CMK (cell line): ENCODE measurements at places on chromosomes 2 and 18.

DNA sequence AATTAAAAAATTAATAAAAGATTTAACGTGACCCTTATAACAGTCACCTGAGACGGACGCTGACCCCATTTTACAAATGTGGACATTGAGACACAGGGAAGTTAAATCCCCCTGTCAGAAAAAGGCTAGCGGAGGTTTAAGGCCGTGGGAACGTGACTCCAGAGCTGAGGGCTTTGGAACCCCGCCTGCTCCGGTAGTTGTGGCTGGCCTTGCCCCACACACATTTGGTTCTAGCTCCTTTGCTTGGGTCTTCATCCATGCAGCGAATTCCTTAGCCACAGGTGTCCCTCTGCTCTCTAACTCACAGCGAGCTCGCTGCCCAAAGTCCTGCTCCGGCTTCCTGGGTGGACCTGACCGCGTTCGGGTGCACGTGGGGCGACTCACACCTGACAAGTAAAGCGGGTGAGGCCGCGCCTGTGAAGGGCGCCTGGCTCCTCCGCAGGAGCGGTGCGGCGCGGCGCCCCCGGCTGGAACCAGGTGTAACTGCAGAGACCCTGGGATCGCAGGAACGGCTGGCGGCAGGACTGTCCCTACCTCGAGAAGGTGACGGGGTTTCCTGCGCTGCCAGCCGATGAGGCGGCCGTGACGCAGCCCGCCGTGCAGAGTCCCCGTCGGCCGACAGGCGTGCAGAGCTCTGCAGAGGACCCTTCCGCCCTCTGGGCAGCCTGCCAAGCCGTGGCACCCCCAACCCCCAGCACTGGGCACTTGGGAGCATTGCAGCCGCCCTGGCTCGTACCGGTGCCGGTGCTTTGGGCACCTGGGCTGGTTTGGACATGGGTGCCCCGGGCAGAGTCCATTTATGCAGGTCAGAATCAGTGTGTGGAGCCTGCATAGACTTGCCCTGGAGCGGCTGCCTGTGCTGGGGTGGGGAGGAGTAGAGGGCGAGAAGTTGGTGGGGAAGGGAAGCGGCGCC lies 2.4 kb upstream of the PROC start:
- no peak for DNase-seq

GRCh38 chr2:127763776-127764175 lies 47.2 kb downstream of the WDR33 start:
- DNase-seq, result no peak

DNA sequence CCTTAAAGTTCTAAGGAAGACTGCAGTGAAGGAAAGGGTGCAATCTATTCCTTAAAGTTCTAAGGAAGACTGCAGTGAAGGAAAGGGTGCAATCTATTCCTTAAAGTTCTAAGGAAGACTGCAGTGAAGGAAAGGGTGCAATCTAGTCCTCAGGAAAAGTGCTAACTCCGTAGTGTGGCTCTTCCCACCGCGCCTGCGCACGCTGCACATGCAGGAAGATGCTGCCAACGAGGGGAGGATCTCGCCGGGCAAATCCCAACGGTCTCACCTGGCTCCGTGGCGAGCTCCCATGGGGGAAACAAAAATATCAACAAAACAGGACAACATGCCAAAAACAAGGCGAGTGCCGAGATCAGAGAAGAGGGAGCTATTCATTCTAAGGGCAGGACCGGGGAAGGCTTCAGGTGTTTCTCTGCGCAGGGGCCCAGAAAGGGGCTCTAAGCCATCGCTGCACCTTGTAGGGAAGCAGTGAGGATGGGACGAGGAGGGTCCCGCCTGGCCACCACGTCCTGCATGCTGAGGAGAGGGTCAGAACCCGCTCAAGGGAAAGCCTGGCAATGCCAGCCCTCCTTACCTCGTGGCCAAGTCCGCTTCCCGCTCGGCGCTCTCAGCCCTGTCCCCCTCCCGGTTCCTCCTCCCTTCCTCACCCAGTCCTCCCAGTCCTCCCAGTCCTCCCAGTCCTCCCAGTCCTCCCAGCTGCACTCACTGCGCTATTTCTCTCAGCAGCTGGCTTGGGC lies 24.5 kb downstream of the TIMM21 start:
- no peak for DNase-seq

- DNase-seq, result no peak
Observed at GRCh38 chr2:229425598-229425997, 154.5 kb upstream of the PID1 start.

DNA sequence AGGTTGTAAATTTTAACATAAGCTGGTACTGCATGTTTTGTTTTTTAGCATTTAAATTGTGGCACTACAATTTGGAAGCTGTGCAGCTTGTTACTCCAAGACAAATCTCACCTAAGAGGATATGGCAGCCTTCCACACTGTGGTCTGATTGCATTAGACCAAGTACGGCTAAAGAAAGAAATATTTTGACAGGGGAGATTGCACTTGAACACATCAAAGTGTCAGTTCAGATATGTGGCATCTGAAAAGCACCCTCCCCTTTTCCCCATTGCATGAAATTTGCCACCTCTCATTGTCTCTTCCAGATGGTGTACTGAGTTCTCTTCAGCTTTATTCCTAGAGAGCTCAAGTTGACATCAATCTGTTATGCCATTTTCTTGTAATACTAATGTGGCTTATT lies 295.9 kb downstream of the ERBB4 start:
- no peak for DNase-seq

- DNase-seq, result no peak
Observed at GRCh38 chr2:217326238-217327022, 466.6 kb upstream of the TNP1 start.

DNA sequence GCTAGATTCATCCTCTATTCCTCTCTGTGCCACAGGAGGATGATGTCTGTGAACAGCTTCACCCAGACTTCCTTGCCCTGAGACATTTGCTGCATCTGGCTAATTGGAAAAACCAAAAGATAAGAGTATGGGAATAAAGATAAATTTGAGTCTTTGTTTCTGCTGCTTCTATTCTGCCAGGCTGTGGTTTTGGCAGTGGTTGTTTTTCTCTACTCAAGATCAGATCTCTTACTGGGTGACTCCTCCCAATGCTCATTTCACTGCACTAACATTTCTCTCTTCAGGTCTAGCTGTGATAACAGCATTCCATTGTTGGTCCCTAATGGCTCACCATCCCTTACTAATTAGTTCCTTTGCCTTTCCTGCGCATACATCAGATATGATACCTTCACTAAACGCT lies 89.5 kb downstream of the CALCRL start:
- DNase-seq, result no peak

DNA sequence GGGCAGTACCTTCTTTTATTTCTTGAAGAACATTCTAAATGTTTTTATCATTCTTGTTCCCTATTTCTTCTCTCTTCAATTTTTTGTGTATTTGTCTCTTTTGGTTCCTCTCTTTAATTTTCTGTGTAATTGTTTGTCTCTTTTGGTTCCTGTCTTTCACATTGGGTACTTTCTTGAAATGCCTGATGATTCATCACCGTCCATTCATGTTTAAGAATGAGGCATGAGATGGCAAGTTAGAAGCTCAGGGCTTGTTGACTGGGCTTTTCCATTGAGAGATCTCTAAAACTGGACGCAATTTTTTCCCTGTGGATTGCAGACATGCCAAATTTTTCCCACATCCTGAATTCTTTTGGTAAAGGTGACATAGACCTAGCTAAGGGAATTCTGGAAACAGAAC lies 33.7 kb upstream of the IL1R2 start:
- DNase-seq, result no peak

DNA sequence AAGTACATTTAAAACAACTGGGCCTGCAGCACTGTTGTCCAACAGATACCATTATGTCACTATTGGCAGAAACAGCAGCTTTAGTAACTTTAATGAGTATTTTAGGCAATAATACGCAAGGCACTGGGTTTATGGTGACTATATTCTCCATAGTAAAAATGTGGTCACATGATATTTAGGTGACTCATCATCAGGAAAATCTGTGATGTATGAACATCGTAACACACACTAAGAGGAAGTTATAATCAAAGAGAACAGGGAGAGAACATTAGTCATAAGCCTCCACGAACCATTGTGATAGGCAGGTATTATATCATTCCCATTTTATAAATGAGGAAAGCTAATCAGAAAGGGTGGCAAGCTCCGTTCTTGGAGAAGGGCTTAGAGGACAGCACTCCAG lies 36.9 kb downstream of the RAPH1 start:
- DNase-seq, result no peak

DNA sequence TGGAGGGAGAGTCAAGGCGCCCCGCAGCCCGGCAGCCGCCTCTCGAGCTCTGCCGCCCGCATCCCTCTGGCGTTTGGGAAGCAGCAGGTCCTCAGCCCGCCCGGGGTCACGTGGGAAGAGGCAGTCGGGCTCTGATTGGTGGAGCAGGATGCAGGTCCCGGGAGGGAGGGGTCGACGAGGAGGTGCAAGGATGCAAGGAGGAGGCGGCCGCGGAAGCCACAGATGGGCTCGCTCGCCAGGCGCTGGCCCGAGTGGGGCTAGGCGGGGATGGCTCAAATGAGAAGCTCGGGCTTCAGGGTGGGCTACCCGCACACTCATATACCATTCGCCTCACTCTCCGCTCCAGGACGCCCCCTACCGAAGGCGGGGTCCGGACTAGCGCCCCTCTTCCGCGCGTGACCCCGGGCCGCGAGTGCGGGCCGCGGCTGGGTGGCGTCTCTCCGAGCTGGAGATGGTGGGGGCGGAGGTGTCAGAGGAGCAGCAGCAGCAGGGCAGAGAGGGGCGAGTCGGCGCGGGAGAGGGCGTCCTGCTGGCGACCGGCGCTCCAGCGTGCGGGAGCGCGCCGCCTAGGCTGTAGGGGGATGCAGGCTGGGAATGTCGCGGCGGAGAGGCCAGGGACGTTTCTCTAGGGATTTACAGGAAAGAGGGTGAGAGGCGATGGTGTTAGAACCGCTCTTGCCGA lies at the start of gene TMEFF2:
Gene TMEFF2 (minus strand): TSS at position 68 of the 682 bp plus-strand sequence. CDS start 409 bp downstream, outside the sequence.
- DNase-seq, result no peak

- DNase-seq, result no peak
Observed at GRCh38 chr18:2406544-2406943, 164.8 kb downstream of the METTL4 start.

DNA sequence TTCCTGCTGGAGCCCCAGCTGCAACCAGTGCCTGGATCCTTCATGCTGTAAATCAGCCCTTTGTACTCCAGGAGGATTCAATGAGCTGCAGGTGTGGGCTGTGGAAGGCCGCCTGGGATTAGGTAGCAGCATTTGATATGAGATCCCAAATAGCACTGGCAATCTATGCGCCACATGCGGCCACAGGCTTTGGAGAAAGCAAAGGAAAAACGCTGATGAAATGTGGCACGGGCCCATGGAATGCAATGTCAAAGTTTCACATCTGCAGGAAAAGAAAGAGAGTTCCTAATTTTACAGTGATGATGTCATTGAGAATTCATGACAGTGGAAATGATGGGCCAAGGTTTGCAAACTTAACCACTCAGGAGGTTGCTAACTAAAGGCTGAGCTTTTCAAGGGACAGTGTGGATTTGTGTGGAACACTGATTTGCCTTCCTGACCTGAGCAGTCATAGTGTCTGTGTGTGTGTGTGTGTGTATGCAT lies 216.4 kb upstream of the OSR1 start:
- DNase-seq, result no peak

- no peak for DNase-seq
Observed at GRCh38 chr2:57180042-57180567, 866.5 kb upstream of the VRK2 start.

- no peak for DNase-seq
Observed at GRCh38 chr2:207868855-207869596, 99.3 kb upstream of the FZD5 start.

GRCh38 chr2:16284941-16285625 lies 344.7 kb downstream of the MYCN start:
- no peak for DNase-seq

DNA sequence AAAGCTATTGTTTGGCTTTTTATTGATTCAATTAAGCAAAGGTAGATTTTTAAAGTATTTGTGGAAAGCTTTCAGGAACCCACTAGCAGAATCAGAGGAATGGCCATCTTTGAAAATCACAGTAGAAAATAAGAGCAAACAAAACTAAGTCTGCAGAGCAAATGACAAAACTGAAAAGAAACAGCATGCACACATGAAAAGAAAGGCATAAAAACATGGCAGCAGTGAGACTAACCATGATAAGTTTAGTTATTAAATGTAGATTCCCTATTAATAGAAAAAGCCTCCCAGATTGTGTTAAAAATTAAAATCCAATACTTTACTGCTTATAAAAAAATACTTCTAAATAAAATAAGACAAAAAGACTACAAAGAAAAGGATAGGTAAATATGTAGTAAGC lies 9.1 kb upstream of the TLK1 start:
- no peak for DNase-seq

DNA sequence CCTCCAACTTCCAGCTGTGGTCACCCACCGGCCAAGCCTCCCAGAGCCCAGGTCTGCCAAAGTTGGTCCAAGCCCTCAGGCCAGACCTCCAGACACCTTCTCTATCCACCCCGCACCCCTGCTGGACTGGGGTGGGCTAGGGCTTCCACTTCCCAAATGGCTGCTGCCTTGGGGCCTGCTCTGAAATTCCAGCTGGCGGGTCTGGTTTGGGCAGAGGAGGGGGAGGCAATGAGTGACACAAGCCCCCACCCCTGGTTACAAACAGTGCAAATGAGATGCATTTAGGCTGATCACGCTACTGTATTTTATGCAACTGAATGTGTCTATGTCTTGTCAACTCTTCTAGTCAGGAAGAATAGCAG lies 14.6 kb downstream of the POU3F3 start:
- DNase-seq, result no peak

GRCh38 chr18:37318360-37319355 lies 246.9 kb downstream of the CELF4 start:
- no peak for DNase-seq

- no peak for DNase-seq
Observed at GRCh38 chr2:158025255-158025996, 76.2 kb upstream of the UPP2 start.

DNA sequence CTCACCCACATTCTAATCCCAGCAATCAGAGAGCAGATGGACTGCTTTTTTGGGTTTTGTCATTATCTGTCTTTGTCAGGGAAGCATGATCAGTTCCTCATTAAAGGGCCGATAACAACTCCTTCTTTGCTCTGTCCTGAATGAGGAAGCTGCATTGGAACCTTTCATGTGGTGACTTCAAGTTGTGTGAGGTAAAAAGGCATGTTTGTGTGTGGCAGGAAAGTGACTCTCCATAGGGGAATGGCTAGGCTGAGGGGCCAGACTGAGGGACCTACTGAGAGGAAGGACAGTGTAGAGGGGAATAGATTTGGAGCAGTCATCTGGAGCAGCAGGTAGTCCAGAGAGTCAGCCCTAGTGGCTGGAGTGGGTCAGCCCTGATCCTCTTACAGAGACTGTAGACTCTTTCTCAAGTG lies 23.6 kb upstream of the LRRTM1 start:
- DNase-seq, result no peak

GRCh38 chr2:160110674-160111239 lies 48.3 kb upstream of the PLA2R1 start:
- no peak for DNase-seq

GRCh38 chr2:172398440-172398839 lies 28.9 kb upstream of the ITGA6 start:
- DNase-seq, result no peak
